Panc1 (cell line): ENCODE measurements at places on chromosomes 13 and 19. TPM values are rescaled to one million over a fixed set of nuclear protein-coding genes. Genes with fewer than 3 reads are reported as not detected.

Gene NXNL1
- total RNA-seq = not detected

Gene NPAS1
- 3.6 TPM for total RNA-seq

Gene CCDC8
- total RNA-seq = 5.4 TPM

Gene TSHZ3
- 7.8 TPM for total RNA-seq

Gene ARGLU1
- 38.5 TPM for total RNA-seq

Gene IL11
- 4.4 TPM for total RNA-seq

Gene DOCK6
- total RNA-seq = 19.4 TPM

Gene PRRG2
- 0.64 TPM for total RNA-seq

Gene FFAR2
- not detected for total RNA-seq

Gene SLC8A2
- total RNA-seq = 0.10 TPM
